AG04450 (cell line): ENCODE measurements at places on chromosomes 4 and X. TPM values are rescaled to one million over a fixed set of nuclear protein-coding genes. Genes with fewer than 3 reads are reported as not detected.

Gene NPNT
- not detected in 2 replicates for polyA plus RNA-seq

DNA sequence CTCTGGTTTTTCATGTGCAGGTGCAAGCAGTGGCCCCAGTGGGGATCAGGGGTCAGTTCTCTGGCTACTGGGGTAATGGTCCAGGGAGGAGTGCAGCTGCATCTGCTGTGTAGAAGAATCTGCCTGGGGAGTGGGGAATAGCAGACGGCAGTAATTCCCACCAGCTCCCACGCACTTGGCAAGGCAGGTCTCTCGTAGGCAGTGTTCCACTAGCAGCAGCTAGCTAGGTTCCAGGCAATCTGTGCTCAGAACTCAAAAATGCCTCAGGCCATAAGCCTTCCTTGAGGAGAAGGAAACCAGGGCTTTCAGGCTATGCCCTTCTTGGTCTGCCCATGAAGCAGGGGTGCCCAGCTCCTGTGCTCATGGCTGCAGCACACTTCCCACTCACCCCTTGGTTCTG lies 38.8 kb downstream of the DCLK2 start:
- DNase-seq = no peak

DNA sequence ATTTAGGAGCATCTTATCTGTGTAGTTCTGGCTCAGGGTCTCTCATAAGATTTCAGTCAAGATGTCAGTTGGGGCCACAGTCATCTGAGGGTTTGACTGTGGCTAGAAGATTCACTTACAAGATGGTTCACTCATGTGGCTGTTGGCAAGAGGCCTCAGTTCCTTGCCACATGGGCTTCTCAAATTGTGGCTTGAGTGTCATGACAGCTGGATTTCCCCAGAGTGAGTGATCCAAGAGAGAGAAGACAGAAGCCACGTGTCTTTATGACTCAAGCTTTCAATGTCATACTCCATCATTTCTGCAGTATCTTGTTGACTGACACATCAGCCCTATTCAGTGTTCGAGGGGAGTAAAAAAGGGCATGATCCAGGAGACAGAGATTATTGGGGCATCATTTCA lies 131.3 kb upstream of the AP1S2 start:
- DNase-seq = no peak

Gene ACSL4
- polyA plus RNA-seq = 124 and 157 TPM in 2 replicates

DNA sequence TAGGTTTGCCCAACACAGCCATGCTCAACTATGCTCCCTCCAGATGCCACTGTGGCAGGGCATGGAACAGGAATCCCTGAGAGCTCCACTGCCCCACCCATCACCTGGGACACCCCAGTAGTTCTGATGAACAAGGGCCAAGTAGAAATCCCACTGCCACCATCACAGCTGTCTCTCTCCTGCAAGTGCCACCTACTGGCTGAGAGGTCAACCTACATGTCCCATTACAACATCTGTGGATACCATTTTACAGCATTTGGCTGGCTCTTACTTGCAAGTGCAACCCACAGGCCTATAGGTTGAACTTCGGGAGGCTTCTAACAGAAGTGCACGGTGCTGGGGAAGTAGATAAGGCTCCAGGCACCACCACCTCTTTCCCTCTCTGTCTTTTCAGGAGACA lies 142.5 kb downstream of the CXXC4 start:
- DNase-seq = no peak

DNA sequence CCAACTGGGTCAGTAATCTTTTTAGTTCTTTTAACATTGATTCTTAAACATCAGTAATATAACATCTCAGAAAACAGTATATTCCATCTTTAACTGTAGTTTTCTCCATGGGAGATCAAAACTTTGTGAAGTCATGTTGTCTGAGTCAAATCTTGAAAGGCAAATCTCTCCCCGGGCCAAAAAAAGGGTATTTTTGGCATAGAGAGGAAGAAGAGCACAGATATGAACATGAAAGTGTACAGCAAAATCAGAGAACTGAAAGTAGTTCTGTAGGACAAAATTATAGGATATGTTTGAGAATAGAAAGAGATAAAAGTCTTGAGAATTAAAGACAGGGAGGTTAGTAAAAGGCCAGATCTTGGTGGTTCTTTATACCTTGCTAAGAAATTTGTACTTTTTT lies 176.4 kb upstream of the GYPA start:
- no peak for DNase-seq

GRCh38 chr4:103076747-103077347 lies at the start of gene SLC9B2:
TSS of gene SLC9B2 (minus strand) at chr4:103076761. CDS start at chr4:103067550, 9,211 bp downstream.
- no peak for DNase-seq

DNA sequence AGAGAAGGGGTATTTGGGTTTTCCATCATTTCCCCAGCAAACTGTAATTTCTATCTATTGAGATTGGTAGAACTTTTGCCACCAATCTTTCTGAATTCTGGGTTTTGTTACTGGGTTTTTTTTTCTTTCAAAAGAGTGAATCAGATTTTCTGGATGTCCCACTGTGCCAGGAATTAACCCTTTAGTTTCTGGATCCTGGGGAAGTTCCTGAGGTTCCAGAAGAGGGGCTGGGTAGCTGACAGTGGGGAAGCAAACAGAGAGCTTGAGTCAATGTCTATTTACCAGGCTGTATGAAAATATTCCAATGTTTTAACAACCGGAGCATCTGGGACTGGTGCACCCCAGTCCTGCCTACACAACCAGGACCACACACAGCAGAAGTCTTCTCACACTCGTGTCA lies 25.8 kb upstream of the SOD3 start:
- DNase-seq = no peak

- DNase-seq = peak; percentile 78
Observed at GRCh38 chrX:47581731-47582647, at the start of gene TIMP1. TSS of gene TIMP1 (plus strand) at chrX:47582436. CDS start at chrX:47583416, 980 bp downstream.

Gene TMPRSS11F
- polyA plus RNA-seq = not detected in 2 replicates

DNA sequence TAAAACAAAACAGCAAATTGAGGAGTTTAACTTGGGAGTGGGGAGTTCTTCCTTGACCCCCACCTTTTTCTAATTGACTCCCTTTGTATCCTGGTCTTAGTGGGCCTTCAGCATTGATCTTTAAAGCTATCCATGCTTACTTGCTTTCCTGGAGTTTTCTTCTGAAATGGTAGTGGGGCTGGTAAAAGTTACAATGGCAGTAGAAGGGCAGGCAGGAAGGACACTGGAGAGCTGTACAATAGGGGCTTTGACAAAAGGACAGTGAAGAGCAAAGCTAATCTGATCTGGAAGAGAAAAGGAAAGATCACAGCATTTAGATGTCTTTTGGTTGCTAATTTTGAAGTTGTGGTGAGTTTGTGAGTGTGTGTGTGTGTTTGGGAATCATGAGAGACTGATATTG lies 111.5 kb downstream of the MID1 start:
- no peak for DNase-seq

DNA sequence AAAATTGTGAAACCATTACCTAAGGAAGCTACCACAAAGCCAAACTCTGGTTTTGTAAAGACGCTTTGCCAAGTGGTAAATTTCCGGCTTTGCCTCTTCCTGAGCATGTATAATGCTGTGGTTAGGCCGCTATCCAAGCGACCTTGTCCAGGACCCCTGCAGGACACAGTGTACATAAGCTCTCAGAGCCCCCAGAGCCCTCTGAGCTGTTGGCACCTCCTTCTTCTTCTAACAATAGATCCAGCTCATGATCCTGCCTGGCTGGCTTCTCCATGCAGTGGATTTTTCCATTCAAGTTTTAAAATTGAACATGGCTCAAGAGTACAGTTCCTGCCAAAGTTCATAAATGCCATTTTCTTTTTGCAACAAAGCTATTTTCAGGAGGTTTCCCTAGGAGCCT lies 326.7 kb downstream of the MAPK10 start:
- DNase-seq = no peak

- no peak for DNase-seq
Observed at GRCh38 chr4:6295495-6295894, 25.8 kb downstream of the WFS1 start.

Gene TCEAL3
- polyA plus RNA-seq = 23.0 and 28.1 TPM in 2 replicates

Gene KDR
- not detected in 2 replicates for polyA plus RNA-seq

DNA sequence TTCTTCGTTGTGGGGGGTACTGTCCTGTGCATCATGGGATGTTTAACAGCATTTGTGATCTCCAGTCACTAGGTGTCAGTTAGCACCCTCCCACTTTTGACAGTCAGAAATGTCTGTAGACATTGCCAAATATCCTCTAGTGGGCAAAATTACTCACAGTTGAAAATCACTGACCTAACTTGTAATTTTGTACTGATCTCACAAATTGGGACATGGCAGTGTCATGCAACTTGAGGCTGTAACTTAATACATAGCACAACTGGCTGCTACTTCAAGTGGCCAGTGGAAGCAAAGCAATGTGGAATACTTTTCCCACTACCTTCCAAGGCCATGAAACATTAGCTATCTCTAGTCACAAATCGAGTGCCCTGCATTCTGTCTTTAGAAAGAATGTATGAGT lies 23.2 kb upstream of the TSPAN7 start:
- DNase-seq = no peak

Gene STX18
- polyA plus RNA-seq = 23.9 and 27.0 TPM in 2 replicates

GRCh38 chr4:142708231-142708630 lies 137.9 kb downstream of the INPP4B start:
- no peak for DNase-seq

Gene VCX3A
- polyA plus RNA-seq = not detected in 2 replicates

DNA sequence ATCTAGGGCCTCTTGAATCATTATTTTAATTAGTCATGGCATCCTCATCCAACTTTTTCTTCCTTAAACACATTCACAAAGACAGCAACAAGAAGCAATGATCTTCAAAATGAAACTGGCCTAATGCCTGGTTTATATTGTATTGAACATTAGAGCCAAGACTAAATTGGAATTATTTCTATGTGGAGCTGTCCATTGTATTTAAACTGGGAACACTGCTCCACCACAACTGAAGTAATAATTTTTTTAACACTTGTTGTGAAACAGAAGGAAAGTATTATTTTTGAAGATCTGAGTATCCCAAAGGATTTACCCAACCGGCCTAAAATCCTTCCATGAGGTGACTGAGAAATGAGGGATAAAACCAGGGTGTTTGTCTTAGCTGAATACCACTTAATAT lies 6.9 kb downstream of the GABRB1 start:
- DNase-seq = no peak

DNA sequence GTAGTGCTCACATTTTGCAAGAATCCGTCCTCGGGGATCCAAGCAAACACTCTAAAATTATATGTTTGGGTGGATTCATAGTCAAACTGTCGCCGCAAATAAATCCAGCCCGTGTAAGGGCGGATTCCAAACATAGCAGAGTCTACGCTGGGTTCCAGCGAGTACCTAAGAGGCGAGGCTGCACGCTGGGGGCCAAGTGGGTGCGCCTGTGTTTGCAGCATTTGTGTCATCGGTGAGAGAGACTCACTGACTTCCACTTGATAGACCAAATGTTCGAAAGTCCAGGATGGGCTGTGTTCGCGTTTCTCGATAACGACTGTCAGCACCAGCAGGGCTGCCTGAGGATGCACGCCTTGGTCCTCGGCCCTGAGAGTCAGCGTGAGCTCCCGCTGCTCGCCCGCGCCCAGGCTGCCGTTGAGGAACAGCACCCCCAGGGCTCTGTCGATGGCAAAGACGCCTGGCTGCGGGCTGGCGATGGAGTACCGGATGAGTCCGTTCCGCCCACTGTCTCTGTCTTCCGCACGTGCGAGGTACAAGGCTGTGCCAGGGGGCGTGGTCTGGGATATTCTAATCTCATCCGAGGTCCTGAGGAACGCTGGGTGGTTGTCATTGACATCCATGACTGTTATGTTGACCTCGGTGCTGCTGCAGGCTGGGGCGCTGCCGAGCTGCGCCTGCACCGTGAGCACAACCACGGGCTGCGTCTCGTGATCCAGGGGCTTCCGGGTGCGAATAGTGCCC lies 158.7 kb downstream of the DCHS2 start:
- no peak for DNase-seq

GRCh38 chr4:170226288-170226687 lies 136.5 kb upstream of the AADAT start:
- no peak for DNase-seq

Gene C4orf51
- not detected in 2 replicates for polyA plus RNA-seq

DNA sequence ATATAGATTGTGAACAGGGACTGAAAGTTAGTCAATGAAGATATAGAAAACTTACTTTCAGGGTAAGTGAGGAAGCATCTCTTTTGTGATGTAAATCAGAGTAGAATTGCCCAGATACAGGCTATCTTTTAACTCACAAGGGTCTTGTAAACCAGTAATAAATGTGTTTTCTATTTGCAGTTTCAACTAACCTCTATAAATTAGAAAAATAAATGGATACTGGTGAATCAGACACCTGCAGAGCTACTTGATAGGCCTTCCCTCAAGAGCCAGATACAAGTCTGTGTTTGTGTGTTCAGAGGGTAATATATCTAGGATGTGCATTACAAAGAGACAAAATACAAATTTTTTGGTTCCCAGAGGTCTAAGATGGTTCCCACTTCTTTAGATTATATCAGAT lies 82.9 kb downstream of the DCLK2 start:
- DNase-seq = no peak

Gene TRAPPC11
- 37.4 and 47.6 TPM in 2 replicates for polyA plus RNA-seq

Gene MAOA
- 0.37 and 0.40 TPM in 2 replicates for polyA plus RNA-seq
